Myocyte (in vitro differentiated cells): ENCODE measurements at places on chromosomes 11 and 22. TPM values are rescaled to one million over a fixed set of nuclear protein-coding genes. Genes with fewer than 3 reads are reported as not detected.

Gene DENND6B
- 4.7 TPM in 2 replicates for total RNA-seq

Gene SAMM50
- total RNA-seq, result 32.6 and 34.8 TPM in 2 replicates

GRCh38 chr11:117303646-117304315, 12.3 kb downstream of the BACE1 start:
- DNase-seq, result no peak

DNA sequence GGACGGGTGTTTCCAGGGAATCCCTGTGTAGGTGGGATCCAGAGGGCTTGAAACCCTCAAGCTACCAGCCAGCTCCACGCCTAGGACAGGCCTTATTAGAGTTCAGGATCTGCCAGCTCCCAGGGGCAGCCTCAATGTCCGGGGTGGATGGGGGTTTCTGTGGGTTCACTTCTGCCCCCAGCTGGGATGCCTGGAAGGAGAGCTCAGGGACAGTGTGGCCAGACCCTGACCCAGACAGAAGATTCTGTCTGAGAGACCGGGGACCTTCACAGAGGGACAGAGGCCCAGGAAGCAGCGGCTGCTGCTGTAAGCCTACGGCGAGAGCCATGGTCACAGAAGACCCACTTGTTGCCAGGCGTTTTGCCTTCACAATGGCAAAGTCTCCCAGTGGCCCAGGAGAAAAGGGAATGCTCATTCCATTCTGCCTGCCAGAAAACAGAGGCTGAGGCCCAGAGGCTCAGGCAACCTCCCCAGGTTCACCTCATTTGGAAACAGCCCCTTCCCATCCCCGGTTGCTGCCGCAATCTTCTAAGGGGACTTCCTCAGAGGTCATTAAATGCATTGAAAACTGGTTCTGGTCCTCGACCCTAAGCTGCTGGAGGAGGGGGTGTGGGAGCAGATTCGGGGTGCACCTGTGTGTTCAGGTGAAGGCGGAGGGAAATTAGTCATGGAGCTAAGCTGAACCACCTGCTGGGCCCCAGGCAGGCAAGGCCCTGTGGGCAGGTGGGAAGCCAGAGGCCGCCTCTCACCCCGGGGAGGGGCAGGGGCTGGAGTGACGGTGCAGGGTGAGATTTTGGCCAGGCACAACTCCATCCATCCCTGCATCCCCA, 4.9 kb upstream of the KRTAP5-6 start:
- no peak for DNase-seq
